ENCODE measurements at places on chromosomes 7 and 10.

- no peak for DNase-seq
Measured at GRCh38 chr7:103714376-103714927, 268.4 kb upstream of the SLC26A5 start.

- DNase-seq = no peak
Measured at GRCh38 chr10:30160271-30160982, 101.0 kb upstream of the JCAD start.

DNA sequence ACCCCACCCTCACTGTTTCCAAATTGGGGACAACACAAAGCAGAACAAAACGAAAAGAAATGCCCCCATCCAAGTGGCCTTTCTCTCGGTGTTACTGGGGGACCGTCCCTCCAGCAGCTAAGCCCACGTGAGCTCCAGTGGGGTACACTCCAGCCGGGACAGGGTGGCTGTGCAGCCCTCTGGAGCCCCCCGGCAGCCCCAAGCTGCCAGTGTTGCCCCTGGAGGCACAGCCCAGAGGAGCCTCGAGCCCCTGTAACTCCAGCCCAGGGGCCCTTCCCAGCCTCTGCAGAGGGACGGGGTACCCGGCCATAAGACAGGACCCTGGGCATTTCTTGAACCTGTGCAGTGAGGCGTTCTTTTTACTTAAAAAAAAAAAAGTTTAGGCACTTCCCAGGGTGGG lies 124.5 kb upstream of the KCTD7 start:
- no peak for DNase-seq

DNA sequence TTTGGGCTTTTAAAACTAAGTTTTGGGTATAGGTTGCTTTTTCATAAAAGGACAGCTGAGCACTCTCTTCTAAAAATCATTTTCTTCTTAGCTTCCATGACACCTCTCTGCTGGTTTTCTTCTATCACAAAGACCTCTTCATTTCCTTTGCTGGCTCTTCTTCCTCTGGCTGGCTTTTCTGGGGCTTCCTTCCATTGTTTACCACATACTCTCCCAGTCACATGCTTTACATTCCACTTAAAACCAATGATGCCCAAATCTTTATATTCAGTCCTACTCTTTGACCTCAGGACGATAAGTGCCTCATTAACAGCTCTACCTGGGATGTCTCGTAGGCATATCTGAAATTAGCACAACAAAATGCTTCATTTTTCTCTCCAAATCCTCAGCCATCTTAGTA lies 26.8 kb downstream of the FAM133B start:
- no peak for DNase-seq

DNA sequence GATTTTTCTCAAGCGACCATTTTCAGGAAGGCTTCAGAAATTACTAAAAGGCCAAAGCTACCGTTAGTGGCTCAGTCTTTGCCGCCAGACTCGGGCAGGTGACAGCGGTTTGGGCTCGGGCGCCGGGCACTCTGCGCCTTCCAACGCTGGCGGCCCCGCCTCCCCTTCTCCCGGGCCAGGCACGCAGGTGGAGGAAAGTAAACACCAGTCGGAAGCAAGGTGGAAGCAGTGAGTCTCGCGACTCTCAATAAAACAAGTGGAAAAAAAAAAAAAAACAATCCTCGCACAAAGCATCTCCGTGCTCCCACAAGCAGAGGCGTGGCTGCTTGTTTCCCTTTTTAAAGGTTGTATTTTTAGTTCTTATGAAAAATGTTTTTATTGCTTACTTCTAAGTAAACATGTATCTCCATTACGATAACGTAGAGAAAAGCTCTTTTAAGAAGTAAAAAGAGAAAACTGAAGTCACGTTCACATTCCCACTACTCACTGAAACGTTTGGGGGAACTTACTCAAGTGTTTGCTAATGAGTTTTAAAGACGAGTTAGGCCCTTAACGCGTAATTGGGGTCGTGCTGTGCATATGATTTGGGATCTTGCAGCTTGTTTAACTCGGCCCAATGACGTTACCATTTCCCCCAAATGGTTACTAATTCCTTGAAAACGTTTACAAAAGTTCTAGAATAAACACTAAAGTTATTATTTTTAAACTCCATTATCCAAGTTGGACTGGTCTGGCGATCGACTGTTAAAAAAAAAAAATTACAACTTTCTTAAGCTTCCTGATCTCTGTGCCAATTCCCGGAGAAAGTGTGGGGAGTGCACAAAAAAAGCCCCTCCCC lies 864 bp downstream of the CDCA7L start:
- peak; percentile 46 for DNase-seq

- no peak for DNase-seq
Measured at GRCh38 chr7:45985902-45986301, 64.8 kb upstream of the IGFBP3 start.

DNA sequence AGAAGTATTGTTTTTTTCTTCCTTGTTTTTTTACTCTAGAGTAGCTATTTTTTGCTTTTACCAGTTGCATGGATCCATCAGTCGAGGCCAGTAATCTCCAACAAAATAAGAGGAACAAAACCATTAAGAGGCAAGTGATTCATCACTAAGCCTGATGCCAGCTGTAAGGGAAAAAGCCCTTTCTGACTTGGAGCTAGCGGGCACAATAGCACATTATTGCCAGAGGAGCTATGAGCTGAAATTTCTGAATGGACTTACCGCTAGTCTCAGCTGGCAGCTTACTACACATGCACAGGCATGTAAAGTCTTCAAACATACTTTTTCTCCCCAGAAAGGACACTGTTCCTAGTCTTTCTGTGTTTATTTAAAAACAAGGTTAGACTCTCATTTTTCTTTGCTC lies 41.6 kb upstream of the PTPRZ1 start:
- no peak for DNase-seq

GRCh38 chr10:88541116-88541626 lies 41.9 kb downstream of the RNLS start:
- no peak for DNase-seq

- DNase-seq = no peak
Measured at GRCh38 chr10:71622616-71623015, 97.0 kb downstream of the C10orf105 start.
